ENCODE measurements at places on chromosomes 1 and 21.

DNA sequence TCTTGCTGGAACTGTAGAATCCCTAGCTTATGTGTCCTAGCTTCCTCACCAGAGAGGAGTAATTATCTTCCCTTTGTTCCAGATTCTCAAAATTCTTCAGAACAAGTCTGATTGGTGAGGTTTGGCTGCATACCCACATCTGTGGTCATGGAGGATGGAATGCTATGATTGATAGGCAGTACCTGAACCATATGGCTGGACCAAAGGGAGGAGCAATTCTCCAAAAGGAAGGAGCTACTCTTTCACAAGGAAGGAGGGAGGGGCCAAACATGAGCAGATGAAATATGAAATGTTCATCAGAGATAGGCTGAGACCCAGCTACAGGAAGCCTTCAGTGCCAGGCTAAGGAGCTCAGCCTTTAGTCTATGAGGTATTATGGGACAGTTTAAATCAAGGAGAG, 5.0 kb upstream of the RNF19B start:
- no peak overlapping the region for H3K4me3 ChIP-seq
- DNase-seq = no peak
- H3K27ac ChIP-seq = no peak overlapping the region
- H3K27me3 ChIP-seq = no peaks in the 10 kb centered on the region
- no peaks in the 10 kb centered on the region for H3K36me3 ChIP-seq

DNA sequence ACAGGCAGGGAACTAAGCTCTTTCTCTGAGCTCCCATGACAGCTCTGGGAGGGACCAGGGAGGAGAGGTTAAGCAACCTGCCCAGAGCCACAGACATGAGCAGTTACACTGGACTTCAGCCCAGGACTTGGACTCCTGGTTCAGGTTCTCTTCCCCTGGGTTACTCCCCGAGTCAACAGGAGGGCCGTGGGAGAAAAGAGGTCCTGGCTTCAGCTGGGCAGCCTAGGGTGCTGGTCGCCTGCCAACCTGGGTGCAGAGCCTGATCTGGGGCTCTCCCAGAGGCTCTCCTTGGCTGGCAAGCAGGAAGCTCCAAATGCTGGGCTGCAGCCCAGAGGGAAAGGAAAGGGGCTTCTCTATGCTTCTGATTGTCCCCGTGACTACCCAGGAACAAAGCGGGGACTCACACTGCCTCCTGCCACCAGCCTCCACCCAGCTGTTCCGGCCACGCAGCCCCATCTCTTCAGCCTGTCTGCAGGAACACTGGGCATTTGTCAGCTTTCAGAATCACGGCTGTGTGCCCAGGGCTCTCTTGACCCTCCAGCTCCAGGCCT, 141.8 kb downstream of the HIVEP3 start:
- no peak for DNase-seq
- no peaks in the 10 kb centered on the region for H3K27me3 ChIP-seq
- H3K27ac ChIP-seq = no peak overlapping the region
- 0 out of 2 replicates have a peak, but pooled peaks cover 3% of the 10 kb centered on the region for H3K4me1 ChIP-seq

DNA sequence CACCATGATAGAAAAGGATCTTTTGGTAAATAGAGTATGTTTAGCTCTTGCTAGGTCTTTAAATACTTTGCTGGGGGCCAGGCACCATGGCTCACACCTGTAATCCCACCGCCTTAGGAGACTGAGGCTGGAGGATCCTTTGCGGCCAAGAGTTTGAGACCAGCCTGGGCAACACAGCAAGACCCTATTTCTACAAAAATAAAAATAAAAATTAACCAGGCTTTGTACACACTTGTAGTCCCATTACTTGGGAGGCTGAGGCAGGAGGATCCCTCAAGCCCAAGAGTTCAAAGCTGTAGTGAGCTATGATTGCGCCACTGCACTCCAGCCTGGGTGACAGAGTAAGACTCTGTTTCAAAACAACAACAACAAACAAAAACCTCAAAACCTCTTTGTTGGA, 1.1 kb upstream of the KCNE2 start:
- H3K27me3 ChIP-seq = no peaks in the 10 kb centered on the region
- no peak overlapping the region for H3K27ac ChIP-seq
- DNase-seq = no peak
- peaks cover 6% of the 10 kb centered on the region for H3K4me1 ChIP-seq
- H3K36me3 ChIP-seq = no peaks in the 10 kb centered on the region

GRCh38 chr1:215405211-215405610, 161.9 kb upstream of the KCTD3 start:
- H3K36me3 ChIP-seq = no peaks in the 10 kb centered on the region
- H3K4me1 ChIP-seq = no peaks in the 10 kb centered on the region
- no peak for DNase-seq
- H3K27ac ChIP-seq = no peak overlapping the region

DNA sequence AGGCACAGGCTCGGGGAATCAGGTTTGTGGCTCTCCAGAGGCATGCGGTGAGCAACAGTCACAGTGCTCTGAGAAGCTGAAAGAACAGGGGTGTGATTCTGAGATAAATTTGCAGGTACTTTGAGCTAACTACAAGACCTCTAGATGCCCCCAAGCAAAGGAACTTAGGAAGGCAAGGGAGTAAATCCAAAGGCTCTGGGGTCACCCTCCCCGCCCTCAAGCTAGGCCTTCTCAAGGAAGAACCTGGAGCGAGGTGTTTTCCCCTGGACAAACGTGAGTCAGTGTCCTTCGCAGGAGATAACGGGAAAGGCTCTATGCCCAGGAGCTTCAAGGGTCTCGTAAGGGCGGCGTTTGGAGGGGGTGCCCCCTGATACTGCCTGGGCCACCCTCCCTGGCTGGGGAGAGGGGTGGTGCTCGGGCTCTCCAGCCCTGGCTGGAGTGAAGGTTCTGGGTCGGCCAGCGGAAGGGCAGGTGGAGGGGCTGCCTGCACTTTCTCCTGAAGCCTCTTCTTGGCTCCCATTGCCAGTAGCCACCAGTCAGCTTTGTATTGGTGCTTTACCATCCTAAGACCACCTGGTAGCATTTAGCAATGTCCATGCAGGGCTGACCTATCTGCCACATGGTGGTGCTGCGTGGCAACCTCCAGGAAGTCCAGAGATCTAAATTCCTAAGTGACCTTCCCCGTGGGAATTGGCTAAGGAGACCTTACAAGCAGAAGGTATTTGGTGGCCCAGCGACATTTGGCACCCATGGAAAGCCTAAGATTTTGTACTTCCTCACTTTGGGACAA, 44.0 kb downstream of the GPR161 start:
- peak; percentile 19 for DNase-seq
- H3K4me1 ChIP-seq = peaks cover 10% of the 10 kb centered on the region
- H3K27me3 ChIP-seq = no peaks in the 10 kb centered on the region
- H3K4me3 ChIP-seq = no peak overlapping the region
- no peak overlapping the region for H3K27ac ChIP-seq
- no peaks in the 10 kb centered on the region for H3K36me3 ChIP-seq

DNA sequence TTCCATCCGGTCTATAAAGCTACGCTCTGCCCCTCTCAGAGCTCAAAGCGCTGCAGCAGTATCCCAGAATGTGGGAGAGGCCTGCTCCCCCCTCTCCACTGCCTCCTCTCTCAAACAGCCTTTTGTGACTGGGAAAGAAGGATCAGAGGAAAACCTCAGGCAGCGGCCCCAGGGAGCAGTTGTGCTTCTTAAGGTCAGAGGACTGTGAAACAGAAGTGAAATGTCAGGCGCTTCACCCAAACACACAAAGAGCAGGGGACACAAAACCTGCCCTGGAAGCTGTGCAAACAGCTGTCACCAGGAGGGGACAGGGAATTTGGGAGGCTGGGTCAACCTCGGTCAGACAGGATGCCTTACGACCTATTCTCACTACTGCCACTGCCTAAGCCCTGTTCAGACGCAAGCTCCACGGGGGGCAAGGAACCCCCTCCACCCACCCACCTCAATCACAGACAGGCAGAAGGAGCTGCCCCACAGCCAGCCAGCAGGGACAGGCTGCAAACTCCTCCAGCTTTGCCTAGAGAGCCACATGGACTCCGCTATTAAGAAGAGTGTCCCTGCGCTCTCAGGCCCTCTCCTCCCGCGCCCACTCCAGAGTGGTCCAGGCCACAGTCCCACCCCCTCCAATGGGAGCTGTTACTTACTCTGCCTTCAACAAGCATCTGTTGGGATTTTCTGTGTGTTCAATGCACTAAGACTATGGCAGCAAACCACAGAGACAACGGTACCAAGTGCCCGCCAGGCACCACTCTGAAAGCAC, 14.6 kb downstream of the SSBP3 start:
- H3K36me3 ChIP-seq = no peaks in the 10 kb centered on the region
- H3K4me3 ChIP-seq = no peak overlapping the region
- no peak overlapping the region for H3K27ac ChIP-seq
- no peaks in the 10 kb centered on the region for H3K27me3 ChIP-seq
- no peaks in the 10 kb centered on the region for H3K4me1 ChIP-seq

GRCh38 chr21:45257673-45258341, 29.9 kb downstream of the POFUT2 start:
- no peaks in the 10 kb centered on the region for H3K36me3 ChIP-seq
- 0 out of 2 replicates have a peak, but pooled peaks cover 4% of the 10 kb centered on the region for H3K4me1 ChIP-seq
- H3K27me3 ChIP-seq = no peaks in the 10 kb centered on the region
- H3K4me3 ChIP-seq = no peak overlapping the region

- DNase-seq = no peak
- no peaks in the 10 kb centered on the region for H3K36me3 ChIP-seq
- H3K27me3 ChIP-seq = no peaks in the 10 kb centered on the region
- H3K4me3 ChIP-seq = no peak overlapping the region
- H3K27ac ChIP-seq = no peak overlapping the region
Measured at GRCh38 chr21:36859744-36860501, 106.5 kb downstream of the HLCS start.

DNA sequence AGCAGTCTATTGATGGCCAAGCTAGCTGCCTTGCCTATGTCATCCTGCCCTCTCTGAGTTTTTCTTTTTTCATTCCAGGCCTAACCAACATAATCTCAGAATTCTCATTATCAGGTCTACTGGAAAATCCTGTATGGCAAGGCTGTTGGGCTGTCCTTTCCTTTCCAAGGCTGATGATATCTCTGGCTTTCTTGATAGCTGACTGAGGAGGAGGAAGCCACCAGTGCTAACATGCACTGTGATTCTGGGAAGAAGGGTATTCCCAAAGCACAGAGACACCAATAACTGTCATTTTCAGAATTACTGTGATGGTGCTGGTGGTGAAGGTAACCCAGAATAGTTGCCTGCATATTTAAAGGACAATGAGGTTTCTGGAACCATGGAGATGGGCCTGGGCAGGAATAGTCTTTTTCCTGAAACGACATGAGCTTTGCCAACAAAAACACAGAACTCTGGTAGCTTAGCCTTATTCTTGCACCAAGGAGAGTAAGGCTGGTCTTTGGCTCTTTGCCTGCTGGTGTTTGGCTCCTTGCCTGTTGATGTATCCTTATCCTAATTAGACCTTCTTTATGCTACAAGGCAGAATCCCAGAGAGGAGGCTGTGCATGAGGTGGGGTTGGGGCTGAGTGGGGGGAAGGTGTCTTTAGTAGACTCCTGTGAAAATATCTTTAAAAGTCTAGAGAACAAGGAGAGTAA, 157.4 kb downstream of the TNFSF18 start:
- H3K27ac ChIP-seq = peak overlapping the region; percentile 93
- DNase-seq = no peak
- H3K36me3 ChIP-seq = no peaks in the 10 kb centered on the region
- H3K27me3 ChIP-seq = no peaks in the 10 kb centered on the region

GRCh38 chr1:19909392-19909791, 14.0 kb downstream of the PLA2G2E start:
- no peaks in the 10 kb centered on the region for H3K27me3 ChIP-seq
- peaks cover under 1% of the 10 kb centered on the region for H3K4me1 ChIP-seq
